ENCODE measurements at places on chromosomes 16 and 17. TPM values are rescaled to one million over a fixed set of nuclear protein-coding genes. Genes with fewer than 3 reads are reported as not detected.
A peak's percentile ranks its signal among the peaks of the same experiment; 100 is the strongest.

The TSNAXIP1 gene
- 1.1 TPM for total RNA-seq

The C17orf100 gene
- 1.7 TPM for total RNA-seq

The LIMD2 gene
- total RNA-seq = 1.9 TPM

The PYCARD gene
- total RNA-seq = 15.6 TPM

The PDE6G gene
- total RNA-seq = 0.51 TPM

The ZNF629 gene
- 21.6 TPM for total RNA-seq

The FBXO31 gene
- total RNA-seq = 30.0 TPM

The GSG1L2 gene
- total RNA-seq = not detected

The TRPV2 gene
- total RNA-seq = 4.0 TPM

The CACNG1 gene
- total RNA-seq = not detected

The RCVRN gene
- total RNA-seq = not detected

The LITAFD gene
- total RNA-seq = not detected

The SLC13A5 gene
- not detected for total RNA-seq

The DDX28 gene
- total RNA-seq = 7.4 TPM

The PER1 gene
- 23.6 TPM for total RNA-seq

The MMP28 gene
- not detected for total RNA-seq

DNA sequence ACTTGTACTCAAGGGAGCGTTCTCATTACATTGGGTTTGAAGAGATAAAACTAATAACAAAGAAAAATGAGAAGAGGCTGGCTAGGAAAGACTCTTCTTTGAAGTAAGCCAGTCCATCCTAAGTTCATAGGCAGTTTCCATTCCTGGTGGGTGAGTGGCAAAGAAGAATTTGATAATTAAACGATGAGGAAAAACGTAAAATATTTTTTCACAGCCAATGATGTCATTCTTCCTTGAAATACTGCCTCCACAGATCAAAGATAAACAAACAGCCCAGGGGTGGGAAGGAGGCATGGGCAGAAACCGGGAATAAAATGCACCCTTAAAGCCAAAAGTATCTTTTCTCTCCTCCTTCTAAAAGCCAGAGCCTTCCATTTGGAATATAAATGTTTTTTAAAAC, 346.6 kb downstream of the PMP22 start:
- peak; percentile 32 for DNase-seq

DNA sequence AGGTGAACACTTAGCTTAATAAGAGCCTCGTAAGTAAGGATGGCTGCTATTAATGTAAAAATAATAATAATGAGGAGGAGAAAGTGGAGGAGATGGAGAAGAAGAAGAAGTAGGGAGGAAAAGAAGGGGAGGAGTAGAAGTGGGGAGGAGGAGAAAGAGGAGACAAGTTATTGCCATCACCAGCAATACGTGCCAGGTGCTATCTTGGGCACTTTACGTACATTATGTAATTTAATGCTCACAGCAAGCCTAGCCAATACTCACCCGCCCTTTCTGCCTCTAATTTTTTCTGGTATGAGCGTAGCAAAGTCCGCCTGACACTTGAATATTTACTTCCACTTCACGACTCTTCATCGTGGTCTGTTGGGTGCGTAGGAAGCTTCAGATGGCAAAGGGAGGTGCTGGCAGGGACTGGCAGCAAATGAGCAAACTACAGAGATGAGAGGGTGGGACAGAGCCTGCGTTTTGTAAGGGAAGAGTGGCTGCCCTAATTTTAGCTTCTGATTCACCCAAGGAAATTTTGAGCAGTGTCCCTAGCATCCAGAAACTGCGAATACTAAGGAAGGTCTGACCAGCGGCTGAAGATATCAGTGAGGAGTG, 42.1 kb upstream of the CDH13 start:
- no peak for DNase-seq

- peak; percentile 83 for DNase-seq
Observed at GRCh38 chr17:12765548-12765947, 23.8 kb upstream of the ARHGAP44 start.

DNA sequence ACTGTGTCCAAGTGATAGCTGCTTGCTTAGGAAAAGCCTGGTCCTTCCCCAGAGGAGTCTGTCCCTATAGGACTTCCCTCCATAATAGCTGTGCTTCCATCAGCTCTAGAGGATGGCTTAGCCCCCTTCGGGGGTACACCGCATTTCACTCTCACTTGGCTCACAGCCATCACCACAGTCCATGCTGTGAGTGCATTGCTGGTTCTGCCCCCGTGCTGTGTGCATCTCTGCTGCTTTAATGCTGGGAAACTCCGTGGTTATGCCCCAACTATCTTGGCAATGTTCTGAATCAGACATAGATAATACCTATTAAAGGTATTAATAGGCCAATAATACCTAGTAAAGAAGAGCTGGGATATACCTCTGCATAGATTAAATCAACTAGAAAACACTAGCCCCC, 58.3 kb downstream of the SIAH1 start:
- DNase-seq = no peak

- no peak for DNase-seq
Observed at GRCh38 chr17:82882715-82883418, 43.0 kb upstream of the ZNF750 start.

- no peak for DNase-seq
Observed at GRCh38 chr17:60355663-60356594, 36.0 kb downstream of the USP32 start.

- DNase-seq = peak; percentile 18
Observed at GRCh38 chr16:72434159-72434558, 262.2 kb upstream of the PMFBP1 start.

DNA sequence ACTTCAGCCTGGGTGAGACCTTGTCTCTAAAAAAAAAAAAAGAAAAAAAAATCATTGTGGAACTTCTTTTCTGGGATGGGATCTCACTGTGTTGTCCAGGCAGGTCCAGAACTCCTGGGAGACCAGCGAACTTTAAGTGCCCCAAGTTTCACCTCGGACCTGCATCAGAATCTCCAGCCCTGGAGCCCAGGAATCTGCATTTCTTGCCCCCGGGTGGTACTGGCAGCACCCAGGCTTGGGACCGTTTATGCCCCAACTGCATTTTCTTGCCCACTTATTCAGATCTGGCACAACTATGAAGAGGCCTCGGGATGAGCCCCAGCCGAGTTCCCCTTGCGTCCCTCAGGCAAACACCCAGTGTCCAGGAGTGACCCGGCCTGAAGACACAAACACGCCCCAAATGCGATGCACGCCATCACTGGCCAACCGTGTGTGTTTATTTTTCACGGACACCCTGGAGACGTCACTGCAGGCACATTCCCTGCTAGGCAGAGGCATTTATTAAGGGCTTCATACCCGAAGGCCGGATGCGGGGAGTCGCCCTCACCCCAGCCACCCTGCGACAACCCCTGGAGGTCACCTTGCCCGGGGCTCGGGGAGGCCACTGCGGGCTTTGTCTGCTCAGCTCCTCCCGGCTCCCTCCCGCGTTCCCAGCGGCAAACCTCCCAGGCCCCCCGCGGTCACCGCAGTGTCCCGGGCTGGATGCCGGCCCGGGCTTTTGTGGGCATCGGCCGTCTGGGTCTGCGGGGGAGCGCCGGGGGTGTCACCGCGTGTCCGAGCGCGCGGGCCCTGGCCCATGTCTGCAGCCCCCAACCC, 684 bp upstream of the SPIRE2 start:
- peak; percentile 80 for DNase-seq

GRCh38 chr16:82671741-82672140, 45.0 kb downstream of the CDH13 start:
- DNase-seq = no peak

GRCh38 chr17:71251951-71252350, 868.9 kb upstream of the SOX9 start:
- peak; percentile 4 for DNase-seq

DNA sequence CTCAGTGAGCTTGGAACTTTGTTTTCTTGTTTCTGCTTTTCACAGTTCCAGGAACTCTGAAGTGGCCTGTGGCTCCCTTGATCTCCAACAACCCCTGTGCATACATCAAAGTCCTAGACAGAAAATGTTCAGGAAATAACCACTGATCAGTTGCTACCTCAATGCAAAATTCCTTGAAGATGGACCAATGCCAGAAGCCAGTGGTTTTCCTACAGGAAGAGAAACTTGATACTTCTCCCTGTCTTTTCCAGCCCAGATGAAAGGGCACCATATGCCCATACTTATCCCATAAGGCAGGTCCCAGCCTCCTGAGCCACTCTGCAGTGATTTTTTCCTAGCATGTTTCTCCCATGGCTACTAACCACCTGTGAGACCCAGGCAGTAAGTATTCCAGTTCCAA, 12.3 kb upstream of the CDRT4 start:
- DNase-seq = no peak

DNA sequence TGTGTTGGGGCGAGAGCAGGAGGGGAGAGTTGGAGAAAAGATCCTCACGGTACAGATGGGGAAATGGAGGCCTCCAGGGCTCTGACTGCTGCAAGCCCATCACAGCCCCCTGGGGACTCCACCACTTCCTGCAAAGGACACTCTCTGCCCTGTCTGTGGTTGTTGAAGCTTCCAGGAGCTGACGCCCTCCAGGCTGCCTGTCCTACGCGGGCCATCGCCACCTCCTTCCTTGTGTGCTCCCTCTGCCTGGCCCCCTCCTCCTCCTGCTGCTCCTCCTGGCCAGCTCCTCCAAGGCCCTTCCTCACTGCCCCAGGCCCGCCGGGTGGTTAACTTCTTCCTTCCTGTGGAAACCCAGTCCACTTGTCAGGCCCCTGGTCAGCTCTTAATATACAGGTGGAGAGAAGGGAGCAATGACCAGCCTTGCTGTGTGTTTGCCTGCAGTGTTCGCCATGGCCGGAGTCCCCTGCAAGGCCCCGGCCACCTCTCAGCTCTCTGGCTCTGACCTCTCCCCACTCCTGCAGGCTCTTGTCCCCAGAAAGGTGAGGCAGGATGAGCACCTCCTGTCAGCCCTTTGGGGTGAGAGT, 18.4 kb upstream of the STAC2 start:
- no peak for DNase-seq

- no peak for DNase-seq
Observed at GRCh38 chr16:54842743-54843423, 87.8 kb upstream of the IRX5 start.

GRCh38 chr16:50136399-50136798, 16.7 kb upstream of the TENT4B start:
- DNase-seq = no peak

- no peak for DNase-seq
Observed at GRCh38 chr16:24493821-24494220, 45.5 kb upstream of the RBBP6 start.

- DNase-seq = no peak
Observed at GRCh38 chr17:37318931-37319594, 56.7 kb upstream of the C17orf78 start.

GRCh38 chr16:68074850-68075555, 10.2 kb upstream of the NFATC3 start:
- DNase-seq = no peak

DNA sequence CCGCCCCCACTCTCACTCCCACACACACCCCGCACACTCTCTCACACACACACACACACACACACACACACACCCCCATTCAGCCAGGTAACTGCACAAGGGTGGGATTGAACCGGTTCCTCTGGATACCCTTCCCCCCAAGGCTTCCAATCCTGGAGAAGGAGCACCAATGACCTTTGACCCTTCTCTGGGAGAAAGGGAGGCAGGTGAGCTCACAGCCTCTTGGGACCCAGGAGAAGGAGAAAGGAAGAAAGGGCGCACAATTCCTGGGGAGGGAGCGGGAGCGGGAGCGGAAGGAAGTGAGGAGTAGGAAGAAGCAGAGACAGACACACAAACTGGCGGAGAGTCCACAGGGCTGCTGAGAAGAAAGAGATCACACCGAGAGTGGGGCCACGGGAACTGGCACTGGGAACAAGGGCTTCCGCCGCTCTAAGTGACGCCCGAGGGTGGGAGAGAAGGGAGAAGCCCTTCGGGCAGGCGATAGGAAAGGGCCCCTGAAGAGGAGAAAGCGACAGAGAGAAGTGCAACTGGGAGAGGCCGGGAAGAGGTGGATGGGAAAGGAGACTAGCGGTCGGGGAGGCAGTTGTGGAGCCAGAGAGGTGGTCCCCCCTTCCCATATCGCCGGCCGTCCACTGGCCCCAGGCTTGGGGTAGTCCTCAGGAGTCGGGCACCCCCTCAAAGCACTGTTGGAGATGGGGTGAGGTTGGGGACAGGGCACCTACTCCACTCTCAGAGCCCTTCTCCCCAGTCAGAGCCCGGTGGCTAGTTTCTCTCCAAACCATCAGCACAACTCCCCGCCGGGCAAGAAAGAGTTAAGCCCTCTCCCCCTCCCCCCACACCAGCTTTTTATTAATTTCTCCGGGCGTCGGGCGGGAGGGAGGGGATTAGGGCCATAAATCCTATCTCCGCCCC, 1.3 kb downstream of the SAMD14 start:
- no peak for DNase-seq

DNA sequence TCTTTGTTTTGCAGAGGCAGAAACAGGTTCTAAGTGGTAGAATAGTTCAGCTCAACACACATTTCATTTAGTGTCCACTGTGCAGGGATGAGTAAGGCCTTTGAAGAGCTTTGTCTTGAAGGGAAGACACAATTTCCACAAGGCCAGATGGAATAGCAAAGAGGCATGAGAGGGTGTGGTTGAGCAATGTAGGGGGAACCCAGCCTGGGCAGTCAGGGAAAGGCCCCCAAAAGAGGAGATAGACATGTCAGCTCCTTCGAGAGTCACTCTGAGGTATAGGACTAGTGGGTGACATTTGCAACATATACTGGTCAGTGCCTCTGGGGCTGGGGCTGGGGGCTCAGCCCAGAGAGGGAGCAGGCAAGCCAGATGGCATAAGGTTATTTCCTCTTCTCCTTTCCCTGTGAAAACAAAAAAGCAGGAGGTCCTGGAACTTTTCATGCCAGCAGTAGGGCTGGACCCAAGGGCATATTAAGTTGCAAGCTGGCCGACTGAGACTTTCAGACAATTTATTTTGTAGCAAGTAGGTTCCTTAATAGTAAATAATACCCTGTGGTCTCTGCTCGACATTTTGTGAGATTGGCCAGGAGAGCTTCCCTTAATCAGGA, 7.1 kb downstream of the ALKBH5 start:
- DNase-seq = no peak

DNA sequence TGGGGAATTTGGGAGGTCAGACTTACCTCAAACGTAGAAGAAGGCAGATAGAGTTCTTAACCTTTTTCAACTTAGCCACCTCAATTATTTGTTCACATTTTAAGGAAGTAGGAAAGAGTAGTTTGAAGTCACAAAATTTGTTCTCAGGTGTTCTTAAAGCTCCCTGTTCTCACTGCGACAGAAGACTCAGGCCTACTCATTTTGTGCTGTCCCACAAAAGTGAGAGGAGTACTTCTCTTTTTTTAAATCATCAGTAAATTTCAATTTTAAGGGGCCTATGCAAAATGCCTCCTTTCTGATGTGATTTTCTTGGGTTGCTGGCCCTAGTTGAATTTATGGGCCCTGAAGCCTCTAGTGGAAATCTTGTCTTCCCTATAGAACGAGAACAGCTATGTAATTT, 133.4 kb downstream of the MAP2K6 start:
- no peak for DNase-seq

DNA sequence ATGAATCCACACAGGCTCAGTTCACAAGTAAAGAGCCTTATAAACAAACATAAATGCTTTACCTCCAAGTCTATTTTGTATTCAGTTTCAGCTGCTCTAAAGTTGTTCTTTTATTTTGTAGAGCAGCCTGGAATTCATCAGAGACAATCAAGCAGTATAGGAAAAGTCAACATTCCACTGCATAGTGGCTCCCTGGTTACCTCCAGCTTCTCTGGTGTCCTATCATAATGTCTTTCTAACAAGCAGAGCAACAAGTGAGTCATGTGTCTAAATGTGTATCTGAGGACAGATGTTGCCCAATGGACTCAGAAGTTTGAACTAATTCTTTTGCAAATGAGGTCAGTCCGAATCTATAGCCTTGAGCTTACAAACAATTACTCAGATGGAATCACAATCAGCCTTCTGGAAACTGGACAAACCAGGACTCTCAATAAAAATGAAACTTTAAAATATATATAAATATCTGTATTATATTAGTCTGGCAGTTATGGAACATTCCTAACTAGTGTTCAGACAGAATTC, 292.0 kb upstream of the TOM1L1 start:
- DNase-seq = no peak

Measured in HFFc6 (cell line).